Stimulated activated CD8-positive, alpha-beta memory T cell treated with anti-CD3 and anti-CD28 coated beads, Interleukin-7, amount 100 ng/mL, for 1 hour (primary cell): ENCODE measurements at places on chromosomes 5 and 9.

- DNase-seq: no peak
These were observed 191.9 kb downstream of the ZSWIM6 start for GRCh38 chr5:61523997-61524396.

GRCh38 chr5:90356622-90357021 lies 52.9 kb downstream of the CETN3 start:
- no peak for DNase-seq

DNA sequence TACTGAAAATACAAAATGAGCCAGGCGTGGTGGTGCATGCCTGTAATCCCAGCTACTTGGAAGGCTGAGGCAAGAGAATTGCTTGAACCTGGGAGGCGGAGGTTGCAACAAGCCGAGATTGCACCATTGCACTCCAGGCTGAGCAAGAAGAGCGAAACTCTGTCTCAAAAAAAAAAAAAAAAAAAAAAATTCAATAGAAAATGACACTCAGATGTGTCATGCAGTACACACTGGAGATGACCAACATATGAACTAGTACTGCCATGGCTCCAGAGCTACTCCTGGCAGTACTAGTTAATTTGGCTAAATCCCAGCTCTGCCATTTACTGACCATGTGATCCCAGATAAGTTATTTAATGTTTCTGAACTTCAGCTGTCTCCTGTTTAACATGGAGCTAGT lies 7.3 kb downstream of the ATOX1 start:
- no peak for DNase-seq

- no peak for DNase-seq
These were observed 462.1 kb downstream of the ICE1 start for GRCh38 chr5:5884593-5884992.

DNA sequence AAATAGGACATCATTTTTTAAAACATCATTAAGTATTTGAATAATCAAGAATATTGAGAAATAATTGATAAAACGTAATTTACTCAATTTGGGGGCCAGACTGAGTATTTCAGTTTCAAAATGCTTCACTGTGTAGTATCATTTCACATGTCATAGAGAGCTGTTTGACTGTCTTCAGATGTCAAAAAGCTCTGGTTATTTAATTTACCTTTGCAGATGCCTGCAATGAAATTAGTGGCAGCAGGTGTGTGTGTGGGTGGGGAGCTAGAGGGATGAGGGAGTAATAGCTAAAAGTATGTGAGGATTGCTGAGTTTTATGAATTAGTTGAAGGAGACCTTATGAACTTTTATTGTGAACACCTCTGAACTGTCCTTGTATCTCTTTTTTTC lies 567.2 kb upstream of the MEF2C start:
- DNase-seq: no peak

DNA sequence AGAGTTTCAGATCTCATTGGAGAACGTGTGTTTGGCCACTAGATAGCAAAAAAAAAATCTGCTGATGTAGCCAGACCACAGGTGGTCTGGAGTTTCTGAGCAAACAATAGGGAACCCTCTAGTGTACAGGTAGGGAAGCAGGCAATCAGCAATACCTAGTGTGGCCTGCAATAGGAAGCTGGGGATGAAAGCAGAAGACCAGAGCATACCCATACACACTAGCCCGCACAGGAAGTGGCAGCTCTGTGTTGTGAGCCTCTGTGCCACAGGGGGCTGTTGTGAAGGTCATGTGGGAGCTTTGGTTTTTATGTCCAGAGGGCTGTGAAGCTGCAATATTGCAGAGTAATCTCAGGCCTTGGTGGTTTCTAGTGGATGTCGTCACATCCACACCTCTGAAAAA lies 81.2 kb downstream of the MTAP start:
- DNase-seq: peak; percentile 2

DNA sequence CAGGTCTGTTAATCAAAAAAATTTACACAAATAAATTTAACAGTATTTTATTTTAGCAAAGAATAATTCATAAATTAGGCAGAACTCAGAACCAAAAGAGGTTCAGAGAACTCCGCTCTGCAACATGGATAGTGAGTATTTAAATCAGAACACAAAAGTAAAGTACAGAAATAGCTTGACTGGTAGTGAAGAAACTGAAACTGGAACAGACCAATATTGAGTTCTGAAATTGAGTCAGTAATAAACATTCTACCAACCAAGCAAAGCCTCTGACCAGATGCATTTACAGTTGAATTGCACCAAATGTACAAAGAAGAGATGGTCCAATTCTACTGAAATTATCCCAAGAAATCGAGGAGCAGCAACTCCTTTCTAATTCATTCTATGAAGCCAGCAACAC lies 1542.8 kb downstream of the EFNA5 start:
- DNase-seq: no peak

DNA sequence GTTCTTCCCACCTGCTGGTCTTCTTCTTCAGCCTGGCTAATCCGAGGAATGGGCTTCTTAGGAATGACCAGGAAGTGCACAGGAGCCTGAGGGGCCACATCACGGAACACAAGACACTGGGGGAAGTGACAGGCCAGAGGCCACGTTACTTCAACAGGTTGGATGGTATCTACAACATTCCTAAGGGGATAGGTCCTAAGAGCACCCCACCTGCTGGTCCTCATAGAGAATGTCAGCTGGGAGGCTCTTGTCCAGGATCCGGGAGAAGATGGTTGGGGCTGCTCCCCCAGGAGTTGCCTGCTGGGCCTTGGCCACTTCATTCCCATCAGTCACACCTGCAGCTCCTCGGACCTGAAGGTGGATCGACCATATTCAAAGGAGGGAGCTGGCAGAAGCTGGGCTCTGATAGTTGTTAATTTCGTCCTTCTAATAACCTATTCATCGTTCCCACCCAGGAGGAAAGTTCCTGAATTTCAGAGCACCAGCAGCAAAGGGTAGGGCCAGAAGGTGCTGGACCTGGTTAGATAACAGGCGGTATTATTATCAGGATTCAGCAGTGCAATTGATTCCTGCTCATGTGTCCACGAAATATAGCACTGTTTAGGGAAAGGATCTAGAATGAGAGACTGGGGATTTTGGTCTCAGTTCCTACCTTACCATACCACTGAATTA lies 1.3 kb downstream of the HINT2 start:
- DNase-seq: no peak

DNA sequence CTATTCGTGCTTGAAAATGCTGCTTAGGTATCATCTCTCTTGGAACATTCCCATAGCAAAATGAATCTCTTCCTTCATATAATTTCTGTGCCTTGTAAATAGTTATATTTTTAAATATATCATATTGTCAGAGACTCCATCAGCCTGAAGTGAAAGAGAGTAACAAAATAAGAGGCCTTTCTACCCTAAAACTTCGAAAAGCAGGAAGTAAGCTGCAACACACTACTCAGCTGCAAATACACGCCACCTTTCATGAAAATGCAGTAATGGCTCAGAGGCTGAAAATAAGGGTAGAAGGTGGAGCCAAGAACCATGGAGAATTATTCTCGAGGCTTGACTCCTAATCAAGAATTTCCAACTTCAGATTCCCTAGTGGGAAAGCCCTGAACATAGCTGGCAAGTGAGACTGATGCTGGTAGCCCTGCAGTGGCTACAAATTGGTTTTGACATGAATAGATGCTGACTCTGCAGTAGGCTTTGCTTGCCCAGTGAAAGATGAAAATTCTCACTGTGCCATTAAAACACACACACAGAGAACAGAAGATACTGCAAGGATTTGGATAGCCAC lies 30.2 kb upstream of the PTGER4 start:
- DNase-seq: no peak

GRCh38 chr9:98057138-98057799 lies 737 bp downstream of the NANS start:
- DNase-seq: no peak

DNA sequence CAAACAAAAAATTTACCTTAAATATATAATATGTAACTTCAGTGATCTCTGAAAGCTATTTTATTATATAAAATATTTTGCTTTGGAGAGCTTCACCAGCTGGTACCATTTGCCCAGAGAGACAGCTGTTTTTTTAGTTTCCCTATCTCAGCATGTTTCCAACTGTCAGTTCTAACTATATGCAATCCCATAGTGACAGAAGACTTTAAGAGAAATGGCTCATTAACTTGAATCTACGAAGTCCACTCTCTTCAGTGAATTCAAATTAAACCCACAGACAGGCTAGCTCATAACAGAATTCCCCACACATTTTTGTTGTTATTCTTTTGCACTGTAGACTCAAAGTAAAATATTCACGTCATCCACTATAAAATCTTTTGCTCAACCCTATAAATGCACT lies 251.8 kb upstream of the POU5F2 start:
- DNase-seq: no peak

DNA sequence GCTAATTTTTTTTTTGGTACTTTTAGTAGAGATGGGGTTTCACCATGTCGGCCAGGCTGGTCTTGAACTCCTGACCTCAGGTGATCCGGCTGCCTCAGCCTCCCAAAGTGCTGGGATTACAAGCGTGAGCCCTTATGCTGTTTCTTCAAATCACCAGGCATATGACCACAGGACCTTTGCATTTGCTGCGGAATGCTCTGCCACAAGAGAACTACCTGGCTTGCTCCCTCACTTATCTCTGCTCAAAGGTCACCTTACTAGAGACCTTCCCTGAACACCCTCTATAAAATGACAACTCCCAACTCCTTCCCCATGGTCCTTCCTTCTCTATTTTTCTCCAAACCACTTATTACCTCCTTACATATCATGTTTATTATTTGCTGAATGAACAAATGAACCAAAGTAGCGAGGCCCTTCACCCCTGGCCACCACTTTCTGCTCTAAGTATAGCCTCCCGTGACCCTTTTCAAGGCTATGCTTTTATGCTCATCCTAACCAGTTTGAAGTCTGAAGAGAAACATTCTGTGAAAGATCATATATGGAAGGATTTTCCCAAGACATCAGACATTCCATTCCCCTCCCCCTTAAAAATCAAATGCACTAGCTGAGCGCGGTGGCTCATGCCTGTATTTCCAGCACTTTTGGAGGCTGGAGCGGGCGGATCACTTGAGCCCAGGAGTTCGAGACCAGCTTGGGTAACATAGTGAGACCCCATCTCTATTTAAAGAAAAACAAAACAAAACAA lies 1.3 kb downstream of the ZER1 start:
- DNase-seq: no peak

DNA sequence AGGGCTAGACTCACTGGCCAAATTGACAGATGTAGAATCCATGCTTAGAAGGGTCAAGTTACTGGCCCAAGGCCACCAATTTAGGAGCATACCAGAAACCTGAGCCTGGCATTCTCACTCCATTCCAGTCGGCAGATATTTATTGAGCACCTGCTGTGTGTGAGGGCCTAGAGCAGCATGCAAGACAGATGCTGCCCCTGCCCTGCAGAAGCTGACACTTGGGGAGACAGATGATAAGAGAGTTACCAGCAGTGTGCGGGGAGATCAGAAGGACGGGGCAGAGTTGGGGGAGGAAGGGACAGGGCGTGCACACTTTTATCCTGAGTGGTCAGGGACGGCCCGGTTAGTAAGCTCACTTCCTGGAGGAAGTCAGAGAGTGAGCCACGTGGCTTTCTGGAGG lies 111.5 kb upstream of the RAPGEF1 start:
- DNase-seq: no peak

GRCh38 chr5:55936100-55936693 lies 58.6 kb downstream of the IL6ST start:
- peak; percentile 37 for DNase-seq

GRCh38 chr5:71939452-71940230 lies 167.6 kb upstream of the MAP1B start:
- no peak for DNase-seq
